GM13976 (cell line): ENCODE measurements at places on chromosomes 2 and 18.
A peak's percentile ranks its signal among the peaks of the same experiment; 100 is the strongest.

DNA sequence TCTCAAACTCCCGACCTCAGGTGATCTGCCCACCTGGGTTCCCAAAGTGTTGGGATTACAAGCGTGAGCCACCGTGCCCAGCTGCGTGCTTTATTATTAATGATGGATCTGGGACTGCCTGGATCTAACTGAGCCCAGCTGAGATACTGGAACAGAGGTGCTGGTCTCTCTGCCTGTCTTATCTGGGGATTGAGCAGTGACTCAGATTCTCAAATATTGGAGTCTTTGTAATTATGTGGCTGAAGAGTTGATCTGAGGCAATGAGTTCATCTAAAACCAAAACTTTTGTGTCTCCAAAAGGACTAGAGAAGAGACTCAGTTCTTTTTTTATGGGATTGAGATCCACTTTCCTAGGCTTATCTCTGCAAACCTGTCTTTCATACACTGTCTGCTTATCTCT, 16.3 kb downstream of the PLEKHB2 start:
- DNase-seq, result no peak

DNA sequence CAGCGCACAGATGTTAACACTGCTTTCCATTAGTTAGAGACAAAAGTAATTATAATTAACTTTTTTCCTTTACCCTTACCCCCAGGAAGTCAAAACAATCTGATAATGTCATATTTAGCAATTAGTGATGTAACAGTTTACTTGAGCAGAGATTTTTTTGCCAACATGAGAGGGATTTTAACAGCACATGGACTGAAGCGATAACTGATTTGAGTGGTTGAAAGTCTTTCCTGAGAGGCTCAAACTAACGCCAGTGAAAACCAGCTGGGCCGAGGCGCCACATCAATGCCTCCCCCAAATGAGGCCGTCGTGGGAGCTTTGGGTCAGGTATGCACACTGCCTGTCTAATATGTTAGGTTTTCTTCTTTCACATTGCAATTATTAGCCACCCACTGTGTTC, 469.9 kb upstream of the SMIM21 start:
- DNase-seq, result no peak

- peak; percentile 38 for DNase-seq
Measured at GRCh38 chr18:3450012-3450798, at the start of gene TGIF1. Gene TGIF1 (plus strand): TSS chr18:3450172. CDS start chr18:3450490, 318 bp downstream.

- no peak for DNase-seq
Measured at GRCh38 chr18:32244881-32245280, 55.0 kb downstream of the MEP1B start.

DNA sequence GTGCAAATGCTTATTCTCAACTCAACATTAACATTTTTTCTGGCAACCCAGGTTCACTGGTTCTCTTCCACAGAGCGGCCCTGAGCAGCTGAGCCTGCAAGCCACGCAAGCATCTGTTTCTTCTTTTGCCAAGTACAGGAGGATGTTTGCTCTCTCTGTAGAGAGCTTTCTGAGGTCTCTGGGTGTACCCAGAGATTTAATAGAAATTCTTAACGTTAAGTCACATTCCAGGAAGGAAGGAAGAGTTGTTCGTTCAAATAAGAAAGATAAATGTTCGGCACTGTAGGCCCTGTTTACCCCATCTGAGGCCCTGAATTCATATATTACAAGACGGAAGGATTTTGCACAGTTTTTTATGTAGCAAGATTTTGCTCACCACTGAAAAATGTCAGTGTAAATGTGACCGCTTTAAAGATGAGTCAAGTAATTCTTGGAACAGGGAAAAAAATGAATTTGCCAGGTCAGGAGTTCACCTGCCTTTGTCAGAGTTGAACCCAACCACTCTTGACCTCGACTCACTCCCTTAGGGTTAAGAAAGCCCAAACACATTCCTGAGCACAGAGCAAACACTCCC, 30.1 kb downstream of the KCTD18 start:
- no peak for DNase-seq

- DNase-seq, result no peak
Measured at GRCh38 chr18:53947092-53947640, 277.3 kb downstream of the MBD2 start.

GRCh38 chr18:32349728-32350395, 120.8 kb downstream of the GAREM1 start:
- no peak for DNase-seq

DNA sequence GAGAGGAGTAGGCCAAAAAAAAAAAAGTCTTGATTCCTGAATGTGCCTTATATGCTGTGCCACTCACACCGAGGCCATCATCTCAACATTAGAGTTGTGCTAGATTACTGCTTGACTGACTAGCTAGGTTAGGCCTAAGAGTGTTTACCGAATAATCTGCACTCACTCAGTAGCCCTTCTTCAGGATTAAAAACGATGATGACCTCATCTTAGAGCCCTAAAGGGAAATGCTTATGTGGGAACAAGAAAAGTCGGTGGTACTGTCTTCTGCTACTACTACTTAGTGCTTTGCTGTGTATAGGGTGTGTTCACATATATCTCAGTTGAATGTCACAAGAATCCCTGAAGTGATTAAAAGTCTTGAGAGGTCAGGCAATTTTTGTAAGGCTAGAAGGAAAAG, 54.3 kb downstream of the THOC1 start:
- no peak for DNase-seq
